B cell (primary cell): ENCODE measurements at places on chromosomes 3 and 15. TPM values are rescaled to one million over a fixed set of nuclear protein-coding genes. Genes with fewer than 3 reads are reported as not detected.

DNA sequence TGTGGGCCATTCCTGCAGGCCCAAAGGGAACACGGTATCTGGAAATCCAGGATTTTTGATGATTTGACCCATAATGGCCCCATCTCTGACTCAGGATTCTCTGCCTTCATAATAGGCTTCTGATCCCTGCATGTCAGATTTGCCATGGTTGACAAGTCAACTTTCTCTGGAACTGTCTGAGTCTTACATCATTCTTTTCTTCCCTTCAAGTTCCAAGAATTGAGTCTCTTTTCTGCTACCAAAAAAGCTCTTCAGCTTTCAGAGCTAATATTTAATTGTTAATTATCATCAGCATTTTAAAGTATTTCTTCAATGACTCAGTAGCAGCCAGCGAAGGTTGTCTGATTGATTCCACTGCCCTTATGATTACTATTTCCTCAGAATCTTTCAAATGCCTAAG, 244.4 kb upstream of the COL8A1 start:
- no peak for DNase-seq

Gene RBP2
- not detected in 2 replicates for total RNA-seq

GRCh38 chr3:102215166-102215565, 219.6 kb upstream of the ZPLD1 start:
- no peak for DNase-seq

DNA sequence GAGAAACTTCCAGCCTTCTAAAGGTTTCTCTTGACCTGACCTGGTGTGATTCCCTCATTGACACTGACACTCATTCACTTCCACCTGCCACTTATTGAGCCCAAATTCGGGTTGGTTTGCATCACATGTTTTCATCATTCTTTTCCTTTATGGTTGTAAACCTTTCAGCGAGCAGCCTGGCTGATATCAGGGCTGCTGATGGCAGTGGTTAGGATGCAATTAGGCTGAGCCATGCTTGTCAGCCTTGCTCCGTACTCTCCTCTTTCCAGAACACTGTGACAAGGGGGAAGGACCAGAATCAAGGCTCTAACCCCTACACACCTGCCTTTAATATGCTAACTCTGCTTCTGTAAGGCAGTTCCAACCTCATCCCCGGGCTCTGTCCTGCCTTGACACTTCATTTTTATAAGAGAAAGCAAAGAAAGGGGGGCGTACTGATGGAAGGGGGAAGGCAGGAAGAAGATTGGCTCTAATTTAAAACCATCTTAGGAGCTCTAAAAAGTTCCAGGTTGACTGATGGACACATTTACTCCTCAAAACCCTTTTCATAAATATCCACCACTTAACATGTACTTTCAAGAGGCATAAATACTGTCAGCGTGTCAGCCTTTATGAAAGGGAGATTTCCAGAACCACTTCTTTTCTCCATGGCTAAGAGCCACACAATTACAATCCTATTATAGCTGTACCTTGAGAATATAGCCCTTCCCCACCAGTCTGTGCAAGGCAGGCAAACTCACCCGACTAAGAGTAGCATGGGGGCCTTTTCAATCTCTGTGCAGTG, 5.7 kb downstream of the NMNAT3 start:
- DNase-seq = no peak

GRCh38 chr15:35546511-35547381, 781 bp upstream of the DPH6 start:
- DNase-seq = peak; percentile 1
